NCI-H1105 (cell line): ENCODE measurements at places on chromosomes 11 and 22.

DNA sequence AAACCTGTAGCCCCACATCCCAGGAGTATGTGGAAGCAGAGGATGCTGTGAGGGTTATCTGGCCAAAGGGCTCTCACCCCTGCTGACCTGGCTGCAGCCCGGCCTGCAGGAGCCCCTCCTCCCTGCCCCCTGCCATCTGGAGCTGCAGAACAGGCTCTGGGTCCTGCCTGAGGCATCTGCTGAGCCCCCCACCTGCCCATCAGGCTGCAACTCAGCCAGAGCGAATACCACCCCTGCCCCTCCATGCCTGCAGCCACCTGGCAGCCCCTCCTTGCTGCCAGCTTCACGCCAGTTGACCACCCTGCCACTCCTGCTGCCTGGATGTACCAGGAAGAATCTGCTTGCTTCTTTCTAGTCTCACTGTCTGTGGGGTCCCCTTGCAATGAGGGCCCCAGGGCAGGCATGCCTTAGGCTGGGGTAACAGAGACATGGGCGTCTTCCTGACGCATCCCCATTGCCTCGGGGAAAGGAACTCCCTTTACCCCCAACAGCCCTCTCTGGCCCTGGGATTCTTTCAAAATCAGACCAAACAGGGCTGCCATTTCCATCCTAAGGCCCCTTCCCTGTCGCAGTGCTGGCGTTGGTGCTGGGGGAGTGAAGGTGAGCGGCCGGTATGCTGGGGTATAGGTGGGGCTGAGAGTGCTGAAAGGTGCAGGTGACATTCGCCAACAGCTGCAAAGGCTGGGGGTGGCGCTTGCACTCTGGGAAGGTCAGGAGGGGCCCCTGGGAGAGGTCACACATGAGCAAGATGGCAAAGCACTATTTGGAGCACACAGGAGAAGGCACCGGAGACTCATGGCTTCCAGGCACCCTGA lies 1334.6 kb downstream of the TBC1D22A start:
- DNase-seq: no peak

DNA sequence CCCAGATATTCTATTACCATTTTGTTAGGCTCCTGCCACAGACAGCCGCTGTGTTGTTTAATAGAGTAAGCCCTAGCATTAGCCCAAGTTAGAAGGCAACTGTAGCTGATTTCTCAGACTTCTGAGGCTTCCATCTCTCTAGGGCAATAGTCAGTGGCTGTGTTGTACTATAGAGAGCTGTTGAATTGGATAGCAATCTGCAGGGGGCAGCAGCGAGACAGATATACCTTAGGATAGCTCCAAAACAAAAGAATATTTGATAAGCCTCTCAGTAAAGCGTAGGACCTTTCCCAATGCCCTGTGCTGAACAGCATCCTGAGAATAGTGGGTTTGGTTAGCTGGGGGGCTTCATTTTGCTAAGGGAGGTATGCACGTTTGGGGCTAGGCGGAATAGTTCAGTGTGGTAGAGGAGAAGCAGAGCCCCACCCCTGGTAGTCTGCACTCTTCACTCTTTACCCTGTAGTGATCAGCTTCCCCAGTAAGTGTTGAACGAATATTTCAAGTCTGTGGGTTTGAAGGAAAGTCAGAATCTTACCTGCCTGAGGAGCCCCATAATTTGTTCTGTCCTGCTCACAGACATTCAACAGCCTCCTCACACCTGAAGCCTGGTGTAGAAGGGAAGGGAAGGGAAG lies 515.1 kb downstream of the INSC start:
- DNase-seq: no peak

DNA sequence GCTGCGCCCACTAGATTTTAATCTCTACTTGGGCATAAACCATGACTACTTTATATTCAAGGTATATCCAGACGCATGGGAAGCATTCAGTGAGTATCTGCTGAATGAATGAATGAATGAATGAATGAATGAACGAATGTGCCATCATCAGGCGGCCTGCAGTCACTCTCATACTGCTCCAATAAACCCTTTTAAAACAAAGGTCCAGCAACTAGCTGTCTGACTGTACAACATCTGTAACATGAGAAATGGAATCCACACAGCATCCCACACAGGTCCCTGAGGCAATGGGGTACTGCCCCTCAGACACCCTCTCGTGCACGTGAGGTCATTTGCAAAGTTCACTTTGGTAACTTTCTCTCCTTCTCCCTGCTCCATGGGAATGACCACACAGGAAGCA lies 147.5 kb downstream of the LARGE1 start:
- DNase-seq: no peak

DNA sequence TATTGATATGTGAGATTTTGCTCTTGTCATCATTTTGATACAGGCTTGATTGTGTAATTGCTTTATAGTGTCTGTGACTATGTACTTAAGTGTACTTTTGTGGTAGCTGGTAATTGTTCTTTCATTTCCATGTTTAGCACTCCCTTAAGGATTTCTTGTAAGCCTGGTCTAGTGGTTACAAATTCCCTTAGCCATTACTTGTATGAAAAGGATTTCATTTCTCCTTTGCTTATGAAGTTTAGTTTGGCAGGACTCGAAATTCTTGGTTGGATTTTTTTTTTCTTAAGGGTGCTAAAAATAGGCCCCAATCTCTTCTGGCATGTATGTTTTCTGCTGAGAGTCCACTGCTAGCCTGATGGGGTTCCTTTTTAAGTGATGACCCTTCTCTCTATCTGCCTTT lies 346.8 kb downstream of the JRKL start:
- no peak for DNase-seq
